Cardiac muscle cell (in vitro differentiated cells and primary cell): ENCODE measurements at places on chromosomes 1 and 21. TPM values are rescaled to one million over a fixed set of nuclear protein-coding genes. Genes with fewer than 3 reads are reported as not detected.

The MYBPH gene
- total RNA-seq = 0.53 and 1.4 TPM in 2 replicates

- no peak overlapping the region for H3K27ac ChIP-seq
- H3K4me1 ChIP-seq = no peaks in the 10 kb centered on the region
- H3K36me3 ChIP-seq = no peaks in the 10 kb centered on the region
These were observed 6.9 kb upstream of the NR1I3 start for GRCh38 chr1:161244888-161245287.

The CD1B gene
- total RNA-seq = not detected in 2 replicates

DNA sequence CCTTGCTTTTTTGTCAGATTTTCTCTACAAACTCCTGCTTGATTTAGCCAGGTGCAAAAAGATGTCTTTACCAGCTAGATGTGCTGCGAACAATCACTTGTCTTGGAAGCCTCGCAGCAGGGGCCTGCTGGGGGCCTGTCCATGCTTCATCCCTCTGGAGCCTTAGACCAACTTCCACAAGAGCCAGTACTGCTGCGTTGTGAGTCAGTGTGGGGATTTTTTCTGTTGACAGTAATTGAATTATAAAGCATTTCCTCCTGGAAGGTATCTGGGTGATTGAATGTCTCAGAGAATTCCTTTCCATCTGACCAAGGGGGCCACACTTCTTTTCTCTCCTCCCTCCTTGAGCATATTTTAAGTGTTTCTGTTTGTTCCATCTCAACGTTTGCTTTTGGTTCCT, 40.4 kb upstream of the LDLRAP1 start:
- H3K27ac ChIP-seq = no peak overlapping the region
- no peaks in the 10 kb centered on the region for H3K27me3 ChIP-seq
- peaks cover 4% of the 10 kb centered on the region for H3K4me1 ChIP-seq
- no peak for DNase-seq
- no peak overlapping the region for H3K4me3 ChIP-seq

- H3K36me3 ChIP-seq = no peaks in the 10 kb centered on the region
- no peak overlapping the region for H3K27ac ChIP-seq
- peak; percentile 8 for DNase-seq
These were observed 263.6 kb upstream of the USP24 start for GRCh38 chr1:55478742-55479141.

DNA sequence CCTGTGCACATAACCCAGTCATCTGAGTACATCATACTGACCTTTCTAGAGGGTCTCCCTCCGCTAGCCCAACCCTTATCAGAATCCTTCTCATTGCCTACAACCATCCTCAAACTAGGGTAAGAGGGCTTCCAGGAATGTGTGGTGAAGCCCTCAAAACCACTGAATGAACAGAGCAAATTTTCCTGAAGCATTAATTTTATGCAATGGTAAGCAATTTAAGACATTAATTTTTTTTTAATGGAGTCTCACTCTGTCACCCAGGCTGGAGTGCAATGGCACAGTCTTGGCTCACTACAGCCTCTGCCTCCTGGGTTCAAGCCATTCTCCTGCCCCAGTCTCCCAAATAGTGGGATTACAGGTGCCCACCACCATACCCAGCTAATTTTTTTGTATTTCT, 86.1 kb upstream of the ZNF281 start:
- no peak overlapping the region for H3K4me3 ChIP-seq
- no peaks in the 10 kb centered on the region for H3K4me1 ChIP-seq
- no peak for DNase-seq
- no peaks in the 10 kb centered on the region for H3K36me3 ChIP-seq
- no peaks in the 10 kb centered on the region for H3K27me3 ChIP-seq
- no peak overlapping the region for H3K27ac ChIP-seq

DNA sequence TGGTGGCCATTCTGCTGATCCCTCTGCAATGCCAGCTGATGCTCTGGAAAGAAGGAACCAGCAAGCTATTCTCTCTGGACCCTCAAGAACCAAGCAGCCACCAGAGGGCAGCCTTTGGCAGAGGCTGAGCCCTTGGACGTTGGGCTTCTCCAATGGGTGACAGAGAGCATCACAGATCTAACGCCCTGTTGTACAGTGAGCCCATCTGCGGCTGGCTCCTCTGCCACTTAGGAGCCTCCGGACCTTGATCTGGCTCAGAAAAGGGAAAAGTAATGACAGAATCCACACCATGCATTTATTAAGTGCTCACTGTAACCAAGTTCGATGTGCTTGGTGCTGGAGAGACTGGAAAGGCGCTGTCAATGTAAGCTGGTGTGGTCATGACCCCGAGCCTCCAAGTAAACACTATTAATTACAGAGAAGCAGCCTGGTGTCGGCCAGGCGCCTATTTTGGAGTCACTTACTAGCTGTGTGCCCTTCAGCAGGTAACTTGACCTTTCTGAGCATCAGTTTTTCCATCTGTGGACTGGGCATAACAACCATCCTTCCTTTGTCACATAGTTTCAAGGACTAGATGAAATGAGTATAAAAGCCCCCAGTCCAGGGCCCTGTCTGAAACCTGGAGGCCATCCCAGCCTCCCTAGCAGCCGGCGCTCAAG, 34.9 kb downstream of the ECE1 start:
- H3K36me3 ChIP-seq = no peaks in the 10 kb centered on the region
- H3K4me3 ChIP-seq = no peak overlapping the region

GRCh38 chr1:44256762-44257554, 43.7 kb downstream of the DMAP1 start:
- no peaks in the 10 kb centered on the region for H3K27me3 ChIP-seq
- no peak overlapping the region for H3K27ac ChIP-seq
- no peaks in the 10 kb centered on the region for H3K36me3 ChIP-seq
- no peak overlapping the region for H3K4me3 ChIP-seq
- DNase-seq = no peak
- H3K4me1 ChIP-seq = peaks cover 46% of the 10 kb centered on the region

DNA sequence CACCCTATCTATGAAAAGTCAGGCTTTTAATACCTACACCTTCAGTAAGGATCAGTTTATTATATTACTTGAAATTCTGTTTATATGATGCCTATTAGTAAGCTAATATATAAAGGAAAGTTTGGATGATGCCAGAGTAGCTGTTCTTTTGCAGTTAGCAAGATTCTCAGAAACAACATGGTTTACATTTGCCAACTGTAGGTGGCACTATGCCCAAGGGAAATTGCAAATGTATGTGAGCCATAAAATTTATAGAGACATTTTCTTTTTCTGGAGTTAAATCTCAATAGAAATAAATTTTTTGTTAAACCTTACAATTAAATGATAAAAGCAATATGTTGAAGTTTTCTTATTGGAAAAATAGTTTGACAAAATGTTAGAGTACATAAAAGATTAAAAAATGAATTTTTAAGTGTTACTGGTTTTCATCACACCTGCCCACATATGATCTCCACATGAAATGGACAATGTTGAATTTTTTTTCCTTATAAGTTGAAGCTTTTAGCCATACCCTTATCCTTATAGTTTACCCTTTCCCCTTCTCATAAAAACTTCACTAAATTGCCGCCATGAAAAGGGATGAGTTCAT, 32.1 kb upstream of the EPHX4 start:
- H3K4me1 ChIP-seq = no peaks in the 10 kb centered on the region
- DNase-seq = peak; percentile 75

The SAMSN1 gene
- 0.11 and 0.42 TPM in 2 replicates for total RNA-seq

The PLA2G2F gene
- total RNA-seq = not detected in 2 replicates

DNA sequence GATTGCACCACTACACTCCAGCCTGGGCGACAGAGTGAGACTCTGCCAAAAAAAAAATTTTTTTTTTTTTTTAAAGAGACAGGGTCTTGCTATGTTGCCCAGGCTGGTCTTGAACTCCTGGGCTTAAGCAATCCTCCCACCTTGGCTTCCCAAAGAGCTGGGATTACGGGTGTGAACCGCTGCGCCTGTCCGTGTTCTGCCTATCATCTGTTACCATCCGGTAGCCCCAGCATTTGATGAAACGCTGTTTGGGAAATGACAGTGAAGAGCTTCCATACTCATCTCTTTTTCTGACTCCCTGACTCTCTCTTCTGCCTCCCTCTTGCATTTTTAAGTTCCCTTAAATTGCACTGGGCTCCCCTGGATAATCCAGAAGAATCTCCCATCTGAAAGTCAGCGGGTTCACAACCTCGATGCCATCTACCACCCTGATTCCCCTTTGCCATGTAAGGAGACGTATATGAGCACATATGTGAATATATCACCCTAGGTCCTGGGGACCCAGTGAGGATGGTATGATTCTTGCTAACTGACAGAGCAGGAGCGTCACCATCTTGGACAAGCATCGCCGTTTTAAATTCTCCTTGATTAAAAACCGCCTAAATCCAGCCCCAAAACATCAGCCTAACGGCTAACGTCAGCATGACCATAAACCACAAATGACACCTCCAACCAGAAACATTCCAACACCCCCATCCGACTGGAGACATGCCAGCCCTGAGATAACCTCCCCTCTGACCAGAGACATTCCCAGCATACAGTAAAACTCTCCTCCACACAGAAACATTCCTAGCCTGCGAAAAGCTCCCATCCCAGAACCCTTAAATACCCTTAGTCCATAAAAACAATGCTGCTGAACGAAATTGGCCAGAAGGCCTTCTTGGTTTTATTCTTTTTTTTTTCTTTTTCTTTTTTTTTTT, 12.4 kb downstream of the TNFRSF8 start:
- H3K27ac ChIP-seq = no peak overlapping the region
- H3K27me3 ChIP-seq = no peaks in the 10 kb centered on the region
- peak; percentile 20 for DNase-seq
- H3K36me3 ChIP-seq = no peaks in the 10 kb centered on the region

DNA sequence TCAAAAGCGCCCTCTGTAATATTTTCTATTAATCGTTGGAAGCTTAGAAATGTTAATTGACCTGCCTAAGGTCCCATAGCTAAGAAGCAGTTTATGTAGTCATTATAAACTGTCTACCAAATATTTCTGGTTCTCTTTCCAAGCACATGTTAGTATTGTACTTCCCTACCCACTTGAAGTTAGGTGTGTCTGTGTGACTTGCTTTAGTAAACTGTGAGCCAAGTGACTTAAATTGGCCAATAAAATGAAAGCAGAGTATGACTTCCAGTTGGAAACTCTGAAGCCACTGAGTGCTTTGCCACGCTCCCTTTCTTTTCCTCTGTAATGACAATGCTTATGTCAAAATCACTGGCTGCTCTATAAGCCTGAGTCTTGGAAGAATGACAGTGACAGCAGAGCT, 20.6 kb upstream of the ADAMTS1 start:
- DNase-seq = no peak
- H3K4me1 ChIP-seq = no peaks in the 10 kb centered on the region
- H3K27ac ChIP-seq = no peak overlapping the region
- no peaks in the 10 kb centered on the region for H3K36me3 ChIP-seq
- no peaks in the 10 kb centered on the region for H3K27me3 ChIP-seq

The NFYC gene
- total RNA-seq = 124 and 130 TPM in 2 replicates

- DNase-seq = no peak
- H3K27ac ChIP-seq = no peak overlapping the region
- H3K27me3 ChIP-seq = no peaks in the 10 kb centered on the region
- no peaks in the 10 kb centered on the region for H3K36me3 ChIP-seq
- H3K4me3 ChIP-seq = no peak overlapping the region
These were observed 14.5 kb upstream of the TNFRSF1B start for GRCh38 chr1:12152113-12152891.

GRCh38 chr1:110119843-110120242, 7.6 kb downstream of the UBL4B start:
- no peak overlapping the region for H3K4me3 ChIP-seq
- H3K36me3 ChIP-seq = no peaks in the 10 kb centered on the region
- H3K4me1 ChIP-seq = no peaks in the 10 kb centered on the region
- DNase-seq = no peak

DNA sequence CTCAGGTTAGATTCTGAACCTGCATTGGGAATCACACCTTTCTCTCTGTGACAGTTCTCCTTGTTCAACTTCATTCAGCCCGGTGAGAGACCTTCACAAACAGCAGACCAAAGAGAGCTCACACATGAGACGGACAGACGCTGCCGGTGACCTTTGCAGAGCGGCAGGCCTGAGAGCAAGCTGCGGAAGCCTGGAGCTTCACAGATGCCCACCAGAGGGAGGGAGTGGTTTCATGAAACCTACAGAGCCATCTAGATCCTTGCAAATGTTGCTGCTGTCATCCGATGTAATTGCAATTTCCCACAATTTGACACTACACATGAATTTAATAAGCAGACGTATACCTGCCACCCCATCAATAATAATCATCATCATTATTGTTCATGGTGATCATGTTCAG, 39.4 kb downstream of the GRIK3 start:
- no peaks in the 10 kb centered on the region for H3K36me3 ChIP-seq
- H3K27ac ChIP-seq = no peak overlapping the region
- H3K4me1 ChIP-seq = no peaks in the 10 kb centered on the region
- H3K4me3 ChIP-seq = no peak overlapping the region
